ENCODE measurements at places on chromosomes 4 and X.

DNA sequence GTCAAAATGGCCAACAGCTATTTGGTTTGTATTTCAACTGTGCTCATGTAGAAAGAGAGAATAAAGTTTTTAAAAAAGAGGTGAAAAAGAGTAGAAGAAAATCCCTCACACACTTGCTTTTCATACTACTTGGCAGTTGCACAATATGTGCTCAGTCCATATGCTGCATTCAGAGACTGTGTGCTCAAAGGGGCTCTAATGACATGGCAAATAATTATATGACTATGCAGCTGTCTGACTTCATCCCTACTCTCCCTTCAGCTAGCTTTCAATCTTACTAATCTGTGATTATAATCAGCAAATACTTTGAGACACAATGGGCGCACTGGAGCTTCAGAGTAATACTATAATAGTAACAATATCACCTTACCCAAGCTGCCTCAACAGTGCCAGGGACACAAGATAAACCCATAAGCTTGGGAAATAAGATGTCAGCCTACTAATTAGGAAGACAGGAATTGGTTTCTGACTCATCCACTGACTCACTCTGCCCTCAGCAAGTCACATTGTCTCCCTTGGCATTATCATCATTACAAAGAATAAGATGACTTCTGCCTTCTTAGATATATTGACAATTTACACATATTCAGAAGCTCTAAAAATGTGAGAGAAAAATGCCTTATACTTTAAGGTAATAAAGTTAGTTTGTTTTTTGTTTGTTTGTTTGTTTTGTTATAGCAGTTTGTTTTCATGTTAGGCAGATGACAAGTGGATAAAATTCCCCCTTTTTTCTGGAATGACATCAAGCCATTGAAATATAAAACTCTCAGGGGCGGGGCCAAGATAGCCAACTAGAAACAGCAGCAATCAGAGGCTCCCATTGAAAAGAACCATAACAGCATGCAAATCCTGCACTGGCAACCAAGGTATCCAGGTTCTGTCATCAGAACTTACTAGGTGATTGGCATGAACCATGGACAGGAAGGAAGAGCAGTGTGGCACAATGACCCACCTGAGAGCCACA lies 311.6 kb downstream of the FAM133A start:
- DNase-seq, result no peak

- DNase-seq, result no peak
Observed at GRCh38 chr4:38656111-38656510, 7.9 kb upstream of the KLF3 start.

- DNase-seq, result no peak
Observed at GRCh38 chr4:147118528-147118927, 172.9 kb upstream of the TTC29 start.

GRCh38 chr4:80062527-80062926 lies 10.5 kb downstream of the ANTXR2 start:
- DNase-seq, result no peak

DNA sequence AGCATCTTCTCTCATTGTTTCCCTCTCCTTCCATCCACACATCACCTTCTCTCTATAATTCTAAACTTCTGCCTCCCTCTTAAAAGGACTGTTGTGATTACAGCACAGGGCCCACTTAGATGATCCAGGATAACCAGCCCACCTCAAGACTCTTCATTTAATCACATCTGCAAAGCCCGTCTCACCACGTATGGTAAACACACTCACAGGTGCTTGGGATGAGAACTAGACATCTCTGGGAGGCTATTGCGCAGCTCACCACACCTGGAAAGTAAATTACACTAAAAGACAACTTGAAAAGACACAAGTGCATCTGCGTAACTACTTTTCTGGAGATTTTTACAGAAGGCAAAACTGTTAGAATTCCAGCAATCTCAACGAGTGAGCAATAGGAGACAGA lies 15.4 kb upstream of the C1QTNF7 start:
- no peak for DNase-seq

DNA sequence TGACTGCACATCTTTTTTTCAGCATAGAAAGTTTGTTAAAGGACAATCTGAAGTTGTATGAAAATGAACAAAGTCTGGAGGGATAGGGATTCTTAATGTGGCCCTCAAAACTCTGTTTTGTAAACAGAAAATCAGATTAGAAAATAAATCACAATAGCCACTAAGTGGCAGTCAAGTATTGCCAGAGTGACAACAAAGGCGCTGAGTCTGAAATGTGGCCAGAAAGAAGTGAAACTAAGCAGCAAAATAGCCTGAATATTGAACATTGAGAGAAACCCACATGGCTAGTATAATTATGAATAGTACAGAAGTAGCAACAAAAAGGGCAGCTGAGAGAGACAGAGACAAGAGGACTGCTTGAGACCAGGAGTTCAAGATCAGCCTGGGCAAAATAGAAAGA lies 81.1 kb upstream of the CT45A1 start:
- no peak for DNase-seq

GRCh38 chrX:79556800-79557199 lies 189.7 kb upstream of the ITM2A start:
- no peak for DNase-seq

DNA sequence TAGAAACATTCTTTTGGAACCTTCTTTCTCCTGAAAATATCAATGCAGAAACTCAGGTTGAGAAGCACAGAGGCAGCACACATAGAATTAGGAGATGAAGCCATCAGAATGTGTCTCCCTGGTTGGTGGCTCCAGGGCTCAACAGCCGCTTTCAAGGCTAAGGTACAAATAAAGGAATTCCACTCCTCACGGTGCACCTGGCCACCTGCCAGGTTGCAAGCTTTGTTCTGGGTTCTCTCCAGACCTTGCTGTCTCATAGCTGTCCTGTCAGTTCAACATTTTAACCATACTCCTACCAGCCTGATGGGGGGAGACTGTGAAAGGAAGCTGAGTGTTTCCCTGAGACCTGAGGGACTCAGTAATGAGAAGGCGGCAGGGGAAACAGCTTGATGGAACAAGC lies 96.3 kb upstream of the HPF1 start:
- DNase-seq, result no peak

- DNase-seq, result no peak
Observed at GRCh38 chrX:130715299-130715698, 187.7 kb downstream of the ENOX2 start.

DNA sequence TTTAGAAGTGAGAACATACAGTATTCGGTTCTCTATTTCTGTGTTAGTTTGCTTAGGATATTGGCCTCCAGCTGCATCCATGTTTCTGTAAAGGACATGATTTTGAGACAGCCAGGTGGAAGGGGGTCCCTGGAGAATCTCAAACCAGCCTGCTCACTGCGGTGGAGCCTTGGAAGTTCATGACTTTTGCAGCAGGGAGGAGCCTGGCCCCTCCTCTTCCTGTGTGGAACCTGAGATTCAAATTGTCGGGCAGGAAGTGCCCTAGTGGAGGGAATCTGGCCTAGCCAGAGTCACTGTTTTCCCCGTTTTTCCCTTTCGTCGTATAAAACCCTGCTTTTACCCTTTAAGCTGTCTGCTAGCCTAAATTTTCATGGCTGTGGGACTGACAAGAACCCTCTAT lies 762.6 kb downstream of the PCDH18 start:
- no peak for DNase-seq

DNA sequence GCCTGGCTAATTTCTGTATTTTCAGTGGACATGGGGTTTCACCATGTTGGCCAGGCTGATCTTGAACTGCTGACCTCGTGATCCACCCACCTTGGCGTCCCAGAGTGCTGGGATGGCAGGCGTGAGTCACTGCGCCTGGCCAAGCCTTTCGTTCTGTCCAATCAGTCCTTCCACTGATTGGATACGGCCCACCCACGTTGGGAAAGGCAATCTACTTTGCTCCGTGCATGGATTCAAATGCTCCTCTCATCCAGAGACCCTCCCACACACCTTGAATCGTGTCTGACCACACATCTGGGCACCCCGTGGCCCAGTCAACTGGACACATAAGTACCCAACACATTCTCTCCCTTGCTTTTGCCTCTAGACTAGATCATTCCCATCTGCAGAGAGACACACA lies 74.9 kb downstream of the CRLF2 start:
- DNase-seq, result no peak

- no peak for DNase-seq
Observed at GRCh38 chr4:23875317-23875716, 14.5 kb downstream of the PPARGC1A start.

GRCh38 chrX:112223391-112223790 lies 140.8 kb upstream of the TRPC5 start:
- DNase-seq, result no peak

DNA sequence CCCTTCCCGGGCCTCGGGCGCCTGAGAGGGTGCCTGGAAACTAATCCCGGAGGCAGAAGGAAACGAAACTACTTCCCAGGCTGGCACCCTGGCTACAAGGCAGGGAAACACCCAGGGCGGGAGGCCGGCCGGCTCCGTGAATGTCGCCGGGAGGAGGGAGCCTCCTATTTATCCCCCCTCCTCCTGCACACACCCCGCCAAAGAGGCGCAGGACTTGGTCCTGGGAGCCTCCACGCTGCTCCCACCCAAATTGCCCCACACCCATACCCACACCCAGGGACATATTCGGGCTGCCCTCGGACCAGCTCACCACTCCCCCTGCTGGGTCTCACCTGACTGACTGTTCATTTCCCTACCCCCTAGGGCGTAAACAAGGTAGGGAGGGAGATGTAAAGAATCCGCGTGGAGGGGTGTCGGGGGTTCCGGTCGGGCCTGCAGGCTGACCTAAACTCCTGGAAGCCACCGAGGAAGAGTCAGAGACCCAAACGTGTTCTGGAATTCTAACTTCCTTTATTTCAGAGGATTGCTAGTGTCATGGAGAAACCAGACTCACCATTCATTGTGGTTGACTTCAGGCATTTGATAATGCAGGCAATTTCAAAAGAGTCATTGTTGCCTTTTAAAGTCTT lies at the start of gene BTC:
BTC (minus strand) TSS at position 142 of the 629 bp plus-strand sequence. CDS start 198 bp downstream, outside the sequence.
- DNase-seq, result no peak

DNA sequence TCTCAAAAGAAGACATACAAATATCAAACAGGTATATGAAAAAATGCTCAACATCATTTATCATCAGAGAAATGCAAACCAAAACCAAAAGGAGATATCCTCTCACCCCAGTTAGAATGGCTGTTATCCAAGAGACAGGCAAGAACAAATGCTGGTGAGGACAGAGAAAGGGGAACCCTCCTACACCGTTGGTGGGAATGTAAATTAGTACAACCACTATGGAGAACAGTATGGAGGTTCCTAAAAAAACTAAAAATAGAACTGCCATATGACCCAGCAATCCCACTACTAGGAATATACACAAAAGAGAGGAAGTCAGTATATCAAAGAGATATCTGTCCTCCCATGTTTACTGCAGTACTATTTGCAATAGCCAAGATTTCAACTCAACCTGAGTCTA lies 83.5 kb downstream of the CDS1 start:
- DNase-seq, result no peak

DNA sequence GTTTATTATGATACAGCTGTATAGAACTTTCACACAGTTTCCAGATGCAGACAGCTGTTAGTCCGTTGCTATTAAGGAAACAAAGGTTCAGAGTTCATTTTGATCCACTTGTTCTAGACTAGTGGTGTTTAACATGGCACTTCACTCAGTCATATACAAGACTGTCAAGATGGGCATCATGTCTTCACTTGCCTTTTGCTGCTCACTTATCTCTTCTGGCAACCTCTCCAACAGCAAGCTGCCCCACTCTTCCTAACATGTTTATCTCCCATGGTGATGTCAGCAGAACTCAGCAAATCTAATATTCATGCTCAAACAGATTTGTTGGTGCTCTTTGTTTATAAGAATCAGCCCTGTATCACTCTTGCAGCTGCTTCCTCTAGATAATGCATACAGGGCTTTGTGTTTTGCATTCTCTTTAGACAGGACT lies 236.2 kb upstream of the HAND2 start:
- DNase-seq, result no peak

DNA sequence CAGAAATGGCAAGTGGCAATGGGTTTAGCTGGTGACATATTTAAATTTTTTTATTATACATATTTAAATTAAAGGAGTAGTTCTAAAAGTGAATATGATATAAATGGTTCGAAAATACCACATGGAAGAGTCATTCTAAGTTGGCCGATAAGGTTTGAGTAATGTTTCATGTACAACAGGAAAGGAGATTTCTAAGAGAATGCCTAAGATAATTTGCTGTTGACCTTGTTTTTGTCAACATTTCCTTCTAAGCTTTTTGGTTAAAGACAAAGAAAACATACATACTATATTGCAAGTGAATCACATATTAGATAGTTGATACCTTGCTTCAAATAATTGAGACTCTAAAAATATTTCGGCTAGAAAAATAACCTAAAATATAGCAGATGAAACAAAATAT lies 526.6 kb upstream of the SLIT2 start:
- DNase-seq, result no peak

GRCh38 chr4:111984169-111984819 lies 161.0 kb upstream of the FAM241A start:
- DNase-seq, result no peak

DNA sequence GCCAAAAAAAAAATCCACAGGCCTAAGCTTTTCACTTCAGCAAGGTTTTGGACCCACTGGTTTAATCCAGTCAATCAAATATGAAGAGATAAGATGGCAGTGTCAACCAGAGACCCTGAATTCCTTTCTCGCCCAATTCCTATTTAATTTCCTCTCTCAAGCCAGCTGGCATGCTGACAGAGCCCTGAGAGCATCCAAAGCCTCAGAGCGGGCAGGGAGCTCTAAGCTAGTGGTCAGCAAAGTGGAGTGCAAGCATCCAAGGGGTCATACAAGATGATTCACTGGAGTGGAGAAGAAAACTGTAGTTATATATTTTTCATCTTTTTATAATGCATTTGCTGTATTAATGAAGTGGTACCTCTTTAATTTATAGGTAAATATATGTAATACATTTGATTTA lies 37.8 kb upstream of the PRPS2 start:
- DNase-seq, result no peak

DNA sequence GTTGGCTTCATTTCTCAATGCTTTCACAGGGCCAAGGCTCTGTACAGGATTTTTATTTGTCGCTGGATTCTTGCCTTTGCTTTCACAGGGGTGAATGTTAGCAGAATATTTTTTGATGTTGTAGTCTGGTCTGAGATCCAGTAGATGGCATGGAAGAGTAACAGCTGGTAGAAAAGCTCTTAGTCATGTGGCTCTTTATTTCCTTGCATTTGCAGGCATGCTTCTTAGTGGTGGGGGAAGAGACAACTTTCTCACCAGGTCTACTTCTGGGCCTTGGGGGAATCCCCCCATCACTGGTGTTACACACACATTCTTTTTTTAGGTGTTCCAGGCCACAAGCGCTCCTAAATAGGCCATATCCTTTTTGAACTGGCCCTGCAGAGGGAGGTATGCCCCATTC lies 58.2 kb upstream of the DKK2 start:
- DNase-seq, result no peak

DNA sequence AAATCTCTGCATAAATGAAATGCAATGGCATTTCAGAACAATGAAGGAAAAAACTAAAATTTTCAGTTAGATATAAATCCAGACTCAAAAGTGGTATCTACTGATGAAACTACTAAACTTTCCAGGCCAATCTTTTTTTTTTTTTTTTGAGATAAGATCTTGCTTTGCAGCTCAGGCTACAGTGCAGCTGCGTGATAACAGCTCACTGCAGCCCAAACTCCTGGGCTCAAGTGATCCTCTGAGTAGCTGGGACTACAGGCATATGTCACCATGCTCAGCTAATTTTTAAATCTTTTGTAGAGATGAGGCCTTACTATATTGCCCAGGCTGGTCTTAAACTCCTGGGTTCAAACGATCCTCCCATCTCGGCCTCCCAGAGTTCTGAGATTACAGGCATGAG lies 1228.2 kb upstream of the ADGRL3 start:
- no peak for DNase-seq

- no peak for DNase-seq
Observed at GRCh38 chrX:131219271-131219670, 69.8 kb downstream of the IGSF1 start.

GRCh38 chr4:2745981-2746806 lies 9.9 kb downstream of the TNIP2 start:
- peak; percentile 98 for DNase-seq
